ENCODE measurements at places on chromosomes 4 and X.

DNA sequence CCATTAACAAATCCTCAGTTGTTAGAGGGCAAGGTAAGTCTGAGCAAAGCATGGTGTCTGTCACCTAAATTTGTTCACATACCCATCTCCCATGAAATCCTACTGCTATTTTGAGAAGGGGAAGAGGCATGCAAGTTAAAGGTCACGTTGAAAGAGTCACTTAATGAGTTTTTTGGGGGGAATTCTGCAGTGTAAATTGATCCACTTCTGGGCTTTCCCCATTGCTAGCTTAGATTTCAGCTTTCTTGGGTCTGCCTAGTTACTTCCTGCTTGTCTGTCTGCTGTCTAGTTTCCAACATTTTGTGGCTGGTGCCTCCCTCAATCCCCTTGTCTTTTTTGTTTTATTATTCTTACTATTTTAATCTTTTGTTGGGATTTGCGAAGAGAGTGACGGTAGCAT is 32.0 kb downstream of the CEP135 start:
- DNase-seq, result no peak

- DNase-seq, result no peak
These were observed 388.4 kb upstream of the TEX13C start for GRCh38 chrX:124931241-124931640.

- no peak for DNase-seq
These were observed 2.5 kb upstream of the DGAT2L6 start for GRCh38 chrX:70174754-70175153.

- DNase-seq, result no peak
These were observed 4.3 kb upstream of the PNMA6E start for GRCh38 chrX:153405426-153405825.

DNA sequence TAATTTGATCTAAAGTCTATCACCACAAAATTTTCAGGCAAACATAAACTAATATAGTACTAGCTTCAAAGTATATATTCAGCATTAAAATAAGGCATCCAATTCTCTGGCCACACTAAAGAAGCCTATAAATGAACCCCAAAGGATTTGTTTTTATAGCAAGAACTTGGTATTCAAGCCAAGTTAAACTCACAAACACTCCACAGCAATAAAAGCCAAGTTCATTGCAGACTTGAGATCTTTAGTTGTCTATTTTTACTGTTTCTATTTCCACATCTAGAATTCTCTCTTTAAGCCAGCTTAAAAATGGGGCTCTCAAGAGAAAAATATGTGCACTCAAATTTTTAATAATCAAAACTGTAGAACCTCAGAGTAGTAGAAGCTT is 51.1 kb downstream of the WDFY3 start:
- DNase-seq, result peak; percentile 19

DNA sequence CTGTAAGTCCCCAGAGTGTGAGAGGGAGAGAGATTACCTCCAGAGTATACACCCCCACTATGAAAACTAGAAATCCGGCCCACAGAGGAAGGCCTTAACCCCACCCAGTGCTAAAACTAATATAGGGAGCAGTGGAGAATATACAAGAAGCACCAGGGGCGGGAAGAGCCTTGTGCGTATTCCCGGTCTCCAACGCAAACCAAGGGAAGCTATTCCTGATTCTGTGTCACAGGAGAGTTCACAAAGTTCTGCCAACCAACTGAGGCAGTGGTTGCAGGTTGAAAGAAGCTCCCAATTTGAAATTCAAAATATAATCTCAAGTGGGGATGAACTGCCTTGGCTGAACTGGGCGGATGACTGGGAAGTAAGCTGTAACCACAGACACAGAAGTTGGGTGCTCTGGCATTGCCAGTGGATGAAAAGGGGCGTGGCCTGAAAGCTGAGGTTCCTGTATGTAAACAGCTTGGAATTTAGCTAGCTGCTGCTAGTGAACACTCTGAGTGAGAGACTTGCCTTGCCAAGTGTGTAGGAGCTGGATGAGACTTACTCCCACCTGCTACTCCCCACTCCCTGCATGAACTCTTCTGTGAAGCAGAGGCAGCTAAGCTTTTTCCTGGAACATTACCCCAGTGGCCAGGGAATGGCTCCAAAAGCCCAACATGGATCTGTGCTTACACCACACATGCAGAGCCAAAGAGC is 32.7 kb downstream of the ELF2 start:
- DNase-seq, result no peak

- no peak for DNase-seq
These were observed 1365.9 kb upstream of the AGA start for GRCh38 chr4:178808106-178808505.

DNA sequence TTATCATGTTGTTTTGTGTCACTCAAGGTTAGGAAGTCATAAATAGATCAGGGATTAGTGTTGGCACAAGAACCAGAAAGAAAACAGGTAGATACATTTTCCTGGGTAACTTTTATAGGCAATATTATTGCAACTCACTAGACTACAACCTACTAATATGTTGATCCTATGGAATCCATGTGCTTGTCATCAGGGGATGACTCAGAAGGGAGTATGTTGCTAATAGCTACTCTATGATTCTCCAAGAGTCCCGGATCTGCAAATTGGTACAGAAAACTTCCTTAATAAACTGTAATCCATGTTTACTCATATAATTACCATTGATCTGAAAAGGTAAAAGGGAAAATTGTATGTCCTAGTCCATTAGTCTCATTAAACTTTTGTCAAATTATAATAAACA is 11.7 kb upstream of the GNRHR start:
- no peak for DNase-seq

DNA sequence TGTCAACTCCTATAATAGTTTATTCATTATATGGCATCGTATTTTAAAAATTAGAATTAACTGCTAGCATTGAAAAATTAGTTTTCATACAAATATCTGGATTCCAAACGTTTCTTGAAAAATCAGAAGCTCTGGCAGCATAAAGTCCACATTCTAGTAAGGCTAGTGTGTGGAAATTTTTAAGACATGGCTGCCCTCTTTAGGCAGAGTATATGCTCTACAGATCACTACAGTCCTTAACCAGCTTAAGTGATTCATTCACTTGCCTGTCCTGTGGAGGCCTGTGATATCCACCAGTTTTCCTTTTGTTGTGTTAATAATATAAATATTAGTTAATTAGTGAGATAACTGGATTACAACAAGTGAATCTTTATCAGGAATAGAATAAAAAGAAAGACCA is 287.2 kb downstream of the OPHN1 start:
- DNase-seq, result no peak
